Activated CD4-positive, alpha-beta T cell treated with anti-CD3 and anti-CD28 coated beads, Interleukin-2, amount 50 U/mL, for 4 hours (primary cell): ENCODE measurements at places on chromosomes 11 and 22.

DNA sequence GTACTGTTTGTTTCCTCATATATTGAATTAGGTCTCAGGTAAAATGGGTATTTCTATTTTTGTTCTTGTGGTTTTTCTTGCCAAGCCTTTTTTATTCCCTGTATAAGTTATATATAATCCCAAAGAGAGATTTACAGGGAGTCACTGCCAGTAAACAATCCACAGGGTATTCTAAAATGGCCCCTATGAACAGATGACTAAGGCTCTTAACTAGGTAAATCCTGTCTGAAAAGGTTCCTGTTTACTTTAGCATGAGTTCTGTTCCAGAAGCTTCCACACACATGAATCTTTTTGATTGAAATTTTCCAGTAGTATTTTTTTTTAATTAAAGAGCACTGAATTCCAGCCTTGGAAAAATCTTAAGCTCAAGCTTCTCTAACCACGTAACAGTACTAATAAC lies 552.8 kb upstream of the CCDC179 start:
- DNase-seq: no peak

- no peak for DNase-seq
Observed at GRCh38 chr11:122198291-122198983, 82.4 kb upstream of the BLID start.

GRCh38 chr11:103279821-103280220 lies 170.6 kb downstream of the DYNC2H1 start:
- no peak for DNase-seq

DNA sequence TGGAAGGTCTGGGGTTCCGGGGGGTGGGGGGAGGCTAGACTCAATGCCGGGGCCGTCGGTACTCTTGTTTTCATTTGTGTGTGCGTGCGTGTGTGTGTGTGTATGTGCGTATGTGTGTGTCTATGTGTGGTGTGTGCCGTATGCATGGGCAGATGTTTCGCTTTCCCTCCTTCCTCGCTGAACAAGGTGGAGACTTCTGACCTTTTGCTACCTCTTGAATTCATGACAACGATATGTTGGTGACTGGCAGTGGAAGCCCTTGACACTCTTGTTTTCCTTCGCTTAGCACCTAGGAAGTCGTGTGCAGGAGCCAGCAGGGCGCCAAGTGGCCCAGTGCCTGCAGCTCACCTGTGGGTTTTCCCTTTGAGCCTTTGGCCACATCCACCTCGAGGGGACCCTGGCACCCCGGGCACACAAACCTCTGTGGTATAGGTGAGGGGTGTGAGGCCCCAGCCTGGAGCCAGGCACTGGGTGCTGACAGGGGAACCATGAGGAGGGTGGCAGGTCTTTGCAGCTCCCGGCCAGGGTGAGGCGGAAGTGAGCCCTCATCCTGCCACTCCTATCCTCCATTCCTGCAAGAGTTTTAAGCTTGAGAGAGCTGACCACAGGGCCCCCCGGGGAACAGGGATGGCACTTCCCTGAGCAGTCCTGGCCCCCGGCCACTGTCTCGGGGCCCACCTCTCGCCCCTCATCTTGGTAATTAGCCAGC lies 19.3 kb upstream of the TMEM191C start:
- no peak for DNase-seq

- DNase-seq: no peak
Observed at GRCh38 chr11:6733326-6734275, 38.2 kb downstream of the OR2AG2 start.

- DNase-seq: no peak
Observed at GRCh38 chr11:32420937-32421901, 14.1 kb downstream of the WT1 start.

GRCh38 chr22:29315286-29316140 lies at the start of gene RASL10A:
Gene RASL10A (minus strand): TSS chr22:29315697. CDS start chr22:29315246, 451 bp downstream.
- no peak for DNase-seq

DNA sequence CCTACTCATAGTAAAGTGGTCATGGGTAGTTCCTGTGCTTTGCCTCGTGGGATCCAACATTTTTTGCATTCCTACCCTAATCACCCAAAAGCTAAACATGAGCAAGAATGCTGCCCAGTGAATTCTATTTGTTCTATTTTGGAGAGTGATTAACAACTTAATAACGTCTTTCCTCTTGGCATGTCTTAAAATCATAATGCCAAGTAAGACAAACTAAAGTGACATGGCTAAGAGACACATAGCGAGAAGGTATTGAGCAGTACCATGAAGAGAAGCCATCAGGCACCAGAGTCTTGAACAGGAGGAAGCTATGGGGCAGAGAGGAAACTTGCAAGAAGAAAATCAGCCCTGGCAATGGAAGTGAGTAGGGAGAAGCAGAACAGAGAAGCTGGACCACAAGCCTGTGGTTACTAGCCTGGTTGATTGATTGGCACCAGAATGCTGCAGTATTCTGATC lies 32.0 kb downstream of the EXPH5 start:
- DNase-seq: no peak

- no peak for DNase-seq
Observed at GRCh38 chr11:118234833-118235232, 10.0 kb upstream of the JAML start.

GRCh38 chr11:61046833-61047232 lies 55.5 kb upstream of the CD5 start:
- DNase-seq: no peak

DNA sequence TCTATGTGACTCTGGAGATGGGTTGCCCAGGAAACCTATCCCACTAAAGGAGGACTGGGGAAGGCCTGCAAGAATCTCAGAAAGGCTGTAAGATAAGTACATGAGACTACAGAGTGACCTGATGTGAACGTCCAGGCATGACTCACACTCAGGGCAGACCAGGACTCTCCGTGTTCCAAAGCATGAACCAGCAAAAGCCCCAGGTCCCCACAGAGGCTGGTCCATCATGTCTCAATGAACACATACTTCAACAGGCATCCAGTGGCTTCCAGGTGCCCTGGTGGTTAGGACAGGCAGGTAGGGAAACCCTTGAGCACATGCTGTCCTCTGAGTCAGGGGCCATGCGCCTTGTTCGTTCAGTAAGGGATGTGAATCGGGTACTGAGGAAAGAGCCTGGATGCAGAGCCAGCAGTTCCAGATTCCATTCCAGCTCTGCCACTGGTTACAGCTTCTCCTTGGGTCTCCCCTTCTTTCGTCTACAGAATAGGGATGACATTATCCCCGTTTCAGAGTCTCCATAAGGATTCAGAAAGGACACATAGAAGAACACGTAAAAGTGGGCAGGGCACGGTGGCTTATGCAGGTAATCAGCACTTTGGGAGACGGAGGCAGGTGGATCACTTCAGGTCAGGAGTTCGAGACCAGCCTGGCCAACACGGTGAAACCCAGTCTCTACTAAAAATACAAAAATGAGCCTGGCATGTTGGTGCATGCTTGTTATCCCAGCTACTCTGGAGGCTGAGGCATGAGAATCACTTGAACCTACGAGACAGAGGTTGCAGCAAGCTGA lies 129.0 kb upstream of the TEAD1 start:
- no peak for DNase-seq

- no peak for DNase-seq
Observed at GRCh38 chr22:27116312-27117086, 459.1 kb downstream of the MIAT start.

DNA sequence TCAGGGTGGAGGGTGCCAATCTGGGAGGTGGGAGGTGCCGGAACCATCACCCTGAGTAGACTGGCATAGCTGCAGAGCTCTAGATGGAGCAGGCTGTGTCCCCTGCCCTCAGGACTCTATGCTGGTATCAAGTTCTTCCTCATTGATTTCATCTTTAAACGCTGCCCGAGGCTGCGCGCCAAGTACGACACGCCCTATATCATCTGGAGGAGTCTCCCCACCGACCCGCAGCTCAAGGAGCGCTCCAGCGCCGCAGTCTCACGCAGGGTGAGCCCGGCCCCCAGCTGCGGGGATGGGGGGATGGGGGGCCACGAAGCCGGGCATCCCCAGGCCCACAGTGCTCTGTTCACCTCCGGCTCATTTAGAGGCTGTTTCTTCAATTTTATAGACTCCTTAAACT lies 52.5 kb downstream of the GRAMD4 start:
- DNase-seq: no peak

GRCh38 chr11:124880958-124881357 lies 15.7 kb downstream of the ROBO3 start:
- DNase-seq: no peak

GRCh38 chr11:100761841-100762240 lies 74.8 kb downstream of the ARHGAP42 start:
- DNase-seq: no peak

GRCh38 chr11:46741600-46742484 lies 22.8 kb downstream of the F2 start:
- no peak for DNase-seq

DNA sequence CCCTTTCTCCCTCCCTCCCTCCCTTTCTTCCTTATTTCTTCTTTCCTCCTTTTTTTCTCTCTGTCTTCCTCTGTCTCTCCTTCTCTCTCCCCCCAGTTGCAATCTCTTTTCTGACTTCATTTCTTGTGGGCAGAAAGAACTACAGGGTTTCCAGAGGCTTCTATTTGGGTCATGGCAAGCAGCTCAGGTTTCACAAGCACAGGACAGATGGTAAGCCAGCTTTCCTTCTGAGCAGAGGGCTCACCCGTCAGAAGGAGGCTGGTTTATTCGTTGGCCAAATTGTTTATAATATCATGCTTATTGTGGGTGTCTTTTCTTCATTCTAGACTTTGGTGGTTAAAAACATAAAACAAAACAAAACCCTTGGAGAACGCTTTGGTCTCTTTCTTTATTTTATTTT lies 58.9 kb upstream of the CLMP start:
- no peak for DNase-seq

- DNase-seq: no peak
Observed at GRCh38 chr22:33332538-33332937, 274.4 kb upstream of the SYN3 start.

DNA sequence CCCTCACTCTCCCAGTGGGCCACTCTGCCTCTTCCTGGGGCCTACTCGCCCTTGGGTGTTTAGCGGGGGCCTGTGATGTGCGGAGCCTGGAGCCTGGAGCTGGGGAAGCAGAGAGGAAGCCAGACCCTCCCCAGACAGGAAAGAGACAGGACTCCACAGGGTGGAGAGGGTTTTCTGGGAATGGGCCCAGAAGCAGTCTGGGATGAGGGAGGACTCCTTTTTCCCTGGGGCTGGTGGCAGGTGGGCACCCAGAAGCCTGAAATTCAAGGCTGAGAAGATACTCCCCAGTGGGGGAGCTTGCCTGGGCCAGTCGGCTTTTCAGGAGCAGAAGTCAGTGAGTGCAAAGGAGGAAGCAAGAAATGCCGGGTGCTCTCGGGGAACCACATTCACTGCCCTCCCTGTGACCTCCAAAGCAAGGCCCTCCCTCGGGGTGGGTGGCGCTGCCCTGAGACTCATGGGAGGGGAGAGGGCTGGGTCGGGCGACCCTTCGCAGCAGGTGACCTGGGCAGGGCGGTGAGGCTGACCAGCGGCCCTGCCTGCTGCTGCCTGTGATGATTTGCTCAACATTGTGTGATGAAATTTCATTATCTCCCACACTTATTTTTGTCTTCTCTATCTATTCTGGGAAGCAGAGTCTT lies 1377.4 kb downstream of the BRD1 start:
- no peak for DNase-seq

GRCh38 chr22:42353883-42354727 lies 78.1 kb downstream of the NFAM1 start:
- no peak for DNase-seq

DNA sequence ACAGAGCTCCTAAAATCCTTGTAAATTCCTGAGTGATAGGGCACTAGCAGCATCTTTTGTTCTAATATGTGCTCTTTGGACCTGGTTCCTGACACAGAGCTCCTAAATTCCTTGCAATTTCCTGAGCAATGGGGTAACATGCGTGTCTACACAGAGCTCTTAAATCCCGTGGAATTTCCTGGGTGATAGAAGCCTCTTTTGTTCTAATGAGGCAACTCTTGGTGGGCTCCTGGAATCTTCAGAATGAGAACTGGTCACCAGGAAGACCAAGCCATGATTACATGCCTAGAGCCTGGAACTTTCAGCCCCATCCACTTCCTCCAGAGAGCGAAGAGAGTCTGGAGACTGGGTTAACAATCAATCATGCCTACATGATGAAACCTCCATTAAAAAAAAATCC lies 19.0 kb downstream of the RSF1 start:
- DNase-seq: no peak

- no peak for DNase-seq
Observed at GRCh38 chr22:29002603-29003002, 59.0 kb downstream of the C22orf31 start.

DNA sequence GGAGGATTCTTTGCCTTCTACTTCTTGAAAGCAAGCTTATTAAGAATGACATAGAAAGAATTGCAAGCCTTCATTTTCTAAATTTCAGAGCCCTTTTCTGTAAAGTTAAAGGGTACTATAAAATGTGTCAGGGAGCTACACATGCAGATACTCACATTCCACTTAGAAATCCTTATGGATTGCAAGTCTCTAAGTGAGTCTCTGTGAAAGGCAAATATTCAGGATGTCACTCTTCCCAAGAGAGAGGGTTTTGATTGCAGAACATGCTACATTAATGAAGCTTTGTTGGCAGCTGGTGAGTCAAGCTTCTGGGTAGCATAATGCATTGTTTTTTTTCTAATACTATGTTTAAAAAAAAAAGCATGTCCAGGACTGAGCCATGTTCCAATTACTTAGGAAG lies 369.2 kb downstream of the DCDC1 start:
- no peak for DNase-seq

DNA sequence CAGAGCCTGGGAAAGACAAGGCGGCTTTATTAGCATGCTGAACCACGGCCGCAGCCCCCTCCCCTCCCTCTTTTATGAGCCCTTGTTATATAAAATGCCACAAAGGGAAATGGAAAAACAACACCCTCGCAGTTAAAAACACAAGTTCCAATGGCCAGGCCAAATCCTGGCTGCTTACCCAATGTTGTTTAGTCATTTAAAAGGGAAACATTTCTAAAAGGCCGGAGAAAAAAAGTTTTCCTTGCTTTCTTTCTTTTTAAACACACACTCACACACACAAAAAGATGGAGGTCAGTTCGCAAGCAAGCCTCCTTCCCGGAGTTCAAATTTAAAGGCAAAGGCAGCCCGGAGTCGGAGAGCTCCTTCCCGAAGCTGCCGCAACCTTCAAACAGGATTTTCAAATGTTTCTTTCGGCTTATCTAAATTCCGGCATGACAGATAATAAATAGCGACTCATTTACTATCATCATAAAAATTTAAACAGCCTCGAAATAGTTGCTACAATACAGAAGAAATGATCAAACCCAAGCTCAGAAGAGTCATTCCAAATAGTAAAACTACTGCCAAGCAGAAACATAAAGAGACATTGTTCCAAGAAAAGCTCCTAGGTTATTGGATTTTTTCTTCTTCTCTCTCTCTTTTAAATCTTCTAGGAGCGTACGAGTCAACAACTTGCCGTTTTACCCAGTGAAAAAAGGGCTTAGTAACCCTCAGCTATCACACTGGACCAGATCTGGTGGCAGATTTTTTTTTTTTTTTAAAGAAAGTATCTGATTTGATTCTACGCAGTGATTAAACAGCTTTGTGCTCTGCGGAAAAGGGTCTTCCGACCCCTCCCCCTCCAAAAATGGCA lies 3.5 kb downstream of the PHF21B start:
- no peak for DNase-seq
